Naive thymus-derived CD8-positive, alpha-beta T cell (primary cell): ENCODE measurements at places on chromosomes 4 and X.

GRCh38 chr4:7721984-7722551 is 217.6 kb downstream of the AFAP1 start:
- no peak overlapping the region for H3K27ac ChIP-seq
- peaks cover 6% of the 10 kb centered on the region for H3K4me1 ChIP-seq
- H3K36me3 ChIP-seq: no peaks in the 10 kb centered on the region

GRCh38 chr4:86939729-86940575 is 5.1 kb downstream of the AFF1 start:
- peak; percentile 17 for DNase-seq
- H3K27me3 ChIP-seq: no peaks in the 10 kb centered on the region
- peaks cover 60% of the 10 kb centered on the region for H3K4me1 ChIP-seq
- no peaks in the 10 kb centered on the region for H3K36me3 ChIP-seq
- peak overlapping the region; percentile 86 for H3K27ac ChIP-seq

GRCh38 chr4:126756050-126756829 is 876.5 kb upstream of the INTU start:
- no peak for DNase-seq
- H3K4me3 ChIP-seq: no peak overlapping the region
- H3K27ac ChIP-seq: no peak overlapping the region
- no peaks in the 10 kb centered on the region for H3K4me1 ChIP-seq
- no peaks in the 10 kb centered on the region for H3K27me3 ChIP-seq

GRCh38 chr4:128630871-128631270 is 178.6 kb upstream of the JADE1 start:
- no peak overlapping the region for H3K27ac ChIP-seq
- no peaks in the 10 kb centered on the region for H3K4me1 ChIP-seq
- peaks cover 13% of the 10 kb centered on the region for H3K27me3 ChIP-seq
- H3K4me3 ChIP-seq: no peak overlapping the region
- no peaks in the 10 kb centered on the region for H3K36me3 ChIP-seq

DNA sequence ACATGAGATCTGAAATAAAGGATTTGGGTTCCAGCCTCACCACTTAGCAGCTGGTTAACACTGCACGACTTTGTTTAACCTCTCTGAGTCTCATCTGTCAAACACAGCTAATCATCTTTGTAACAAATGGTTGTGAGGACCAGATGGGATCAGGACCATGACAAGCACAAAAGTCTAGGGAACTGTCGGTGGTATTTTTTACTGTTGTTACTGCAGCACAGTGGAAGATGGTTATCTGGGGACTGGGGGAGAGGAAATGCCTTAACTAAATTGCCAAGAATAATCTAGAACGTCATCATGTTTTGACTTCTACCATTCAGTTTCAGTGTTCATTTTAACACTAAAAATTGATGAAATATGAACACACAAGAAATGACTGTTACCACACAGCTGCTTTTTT is 99.5 kb downstream of the ADGRA3 start:
- H3K27me3 ChIP-seq: no peaks in the 10 kb centered on the region
- H3K36me3 ChIP-seq: no peaks in the 10 kb centered on the region
- DNase-seq: no peak
- no peak overlapping the region for H3K4me3 ChIP-seq
